ENCODE measurements at places on chromosomes 7 and 10.

GRCh38 chr10:69745698-69746097, 56.0 kb upstream of the COL13A1 start:
- DNase-seq, result no peak

DNA sequence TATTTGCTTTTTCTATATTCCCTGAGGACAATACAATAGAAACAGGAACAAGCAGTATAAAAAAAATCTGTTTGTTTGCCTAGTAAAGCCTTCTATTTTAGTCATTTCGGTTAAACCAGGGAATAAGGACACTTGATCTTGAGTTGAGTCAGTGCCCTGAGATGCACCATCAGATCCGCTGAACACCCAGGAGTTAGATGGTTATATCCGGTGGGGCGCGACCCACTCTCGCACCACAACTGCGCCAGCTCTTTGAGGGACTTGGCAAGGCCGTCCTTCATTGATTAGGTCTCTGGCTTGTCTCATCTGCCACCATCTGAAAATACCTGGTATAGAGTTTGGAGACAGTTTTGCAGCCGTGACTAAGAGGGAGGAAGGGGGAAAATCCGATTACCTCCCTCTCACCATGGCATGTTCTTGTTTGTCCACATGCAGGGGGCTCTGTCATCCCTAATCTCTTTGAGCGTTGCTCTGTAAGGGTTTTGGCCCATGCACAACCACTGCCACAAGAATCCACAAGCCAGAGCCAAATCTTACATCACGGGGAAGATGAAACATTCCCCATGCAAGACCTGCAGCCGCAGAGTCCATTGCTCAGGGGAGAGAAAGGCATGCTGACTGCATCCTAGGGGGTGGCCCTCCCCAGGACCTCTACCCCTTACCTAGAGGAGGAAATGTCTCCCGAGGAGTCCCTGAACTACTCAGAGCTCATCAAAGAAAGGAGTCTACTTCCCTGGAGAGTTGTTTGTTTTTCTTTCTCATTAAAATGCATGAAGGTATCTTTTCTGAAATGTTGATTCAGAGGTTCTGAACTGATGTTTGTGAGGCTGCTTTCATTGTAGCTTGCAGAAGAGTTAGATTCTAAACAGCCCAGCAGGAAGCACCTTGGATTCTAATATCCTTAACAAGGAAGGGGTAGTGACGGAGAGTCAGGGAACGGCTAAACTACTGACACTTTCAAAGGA, 101.6 kb upstream of the FAM171A1 start:
- no peak for DNase-seq

GRCh38 chr10:31272841-31273240, 46.2 kb upstream of the ZEB1 start:
- no peak for DNase-seq

DNA sequence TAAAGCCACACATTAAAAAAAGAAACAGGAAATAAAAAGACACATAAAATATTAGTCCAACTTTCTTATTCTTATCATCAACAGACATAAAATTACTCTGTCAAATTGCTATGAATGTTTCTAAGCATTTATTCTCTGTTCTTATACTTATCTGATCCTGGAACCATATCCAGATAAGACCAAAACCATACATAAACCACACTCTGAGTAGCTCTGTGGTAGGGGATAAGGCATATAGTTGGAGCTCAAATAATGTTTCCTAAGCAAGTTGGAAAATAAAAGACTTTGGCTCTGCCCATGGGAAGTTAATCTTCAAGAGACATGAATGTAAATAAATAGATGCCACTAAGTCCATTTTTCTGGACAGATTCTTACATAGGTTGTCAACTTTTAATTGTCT, 103.1 kb upstream of the PLXDC2 start:
- DNase-seq, result no peak

GRCh38 chr10:15370212-15370855, 755 bp downstream of the FAM171A1 start:
- no peak for DNase-seq

DNA sequence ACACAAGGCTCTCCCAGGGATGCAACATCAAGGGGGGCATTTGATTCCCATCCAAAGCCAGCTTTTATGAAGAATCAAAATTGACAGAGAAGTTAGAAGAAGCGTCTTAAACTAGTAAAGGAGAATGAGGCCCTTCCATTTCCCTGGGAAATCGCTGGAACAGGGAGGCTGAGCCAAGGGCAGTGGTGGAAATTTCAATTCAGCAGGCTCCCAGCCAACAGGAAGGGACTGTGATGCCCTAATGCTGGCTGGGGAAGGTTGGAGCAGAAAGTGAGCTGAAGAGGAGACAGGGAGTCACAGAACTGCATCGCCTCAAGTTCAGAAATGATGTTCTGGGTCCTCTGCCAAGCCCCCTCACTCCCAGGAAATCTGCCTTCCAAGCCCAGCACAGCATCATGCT, 517.3 kb downstream of the GRID1 start:
- DNase-seq, result no peak

DNA sequence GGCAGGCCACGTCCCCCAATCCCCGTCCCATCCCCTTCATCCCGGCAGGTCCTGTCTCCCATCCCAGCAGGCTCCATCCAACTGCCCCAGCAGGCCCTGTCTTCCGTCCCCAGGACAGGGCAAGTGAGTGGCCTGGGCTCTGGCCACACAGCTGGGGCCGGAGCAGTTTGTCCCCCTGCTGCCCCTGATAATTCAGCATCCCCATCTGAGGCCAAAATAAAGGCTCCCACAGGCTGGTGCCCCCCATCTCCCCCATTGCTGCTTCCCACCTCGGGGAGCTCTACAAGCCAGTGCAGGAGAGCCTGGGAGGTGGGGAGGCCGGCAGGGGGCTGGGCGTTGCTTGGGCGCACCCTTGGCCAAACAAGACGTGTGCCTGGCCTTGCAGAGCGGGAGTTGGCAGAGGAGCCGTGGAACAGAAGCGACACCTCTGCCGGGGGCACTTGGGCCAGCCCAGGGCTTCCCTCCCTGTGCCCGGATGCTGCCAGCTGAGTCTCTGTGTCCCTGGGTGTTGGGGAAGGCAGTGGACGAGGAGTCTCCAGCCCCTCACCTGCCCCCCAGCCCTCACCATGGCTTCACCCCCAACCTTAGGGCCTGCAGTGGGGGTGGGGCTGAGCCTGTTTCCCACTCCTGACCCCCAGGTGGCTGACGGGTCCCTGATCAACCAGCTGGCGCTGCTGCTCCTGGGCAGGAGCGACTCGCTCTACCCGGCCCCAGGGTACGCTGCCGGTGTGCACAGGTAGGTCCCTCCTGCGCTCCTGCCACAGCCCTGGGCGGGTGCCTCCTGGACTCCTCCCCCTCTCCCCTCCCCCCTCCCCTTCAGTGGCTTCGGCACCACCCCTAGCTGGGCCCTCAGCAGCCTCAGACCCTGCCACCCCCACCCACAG, 14.0 kb downstream of the AP5Z1 start:
- DNase-seq, result no peak

DNA sequence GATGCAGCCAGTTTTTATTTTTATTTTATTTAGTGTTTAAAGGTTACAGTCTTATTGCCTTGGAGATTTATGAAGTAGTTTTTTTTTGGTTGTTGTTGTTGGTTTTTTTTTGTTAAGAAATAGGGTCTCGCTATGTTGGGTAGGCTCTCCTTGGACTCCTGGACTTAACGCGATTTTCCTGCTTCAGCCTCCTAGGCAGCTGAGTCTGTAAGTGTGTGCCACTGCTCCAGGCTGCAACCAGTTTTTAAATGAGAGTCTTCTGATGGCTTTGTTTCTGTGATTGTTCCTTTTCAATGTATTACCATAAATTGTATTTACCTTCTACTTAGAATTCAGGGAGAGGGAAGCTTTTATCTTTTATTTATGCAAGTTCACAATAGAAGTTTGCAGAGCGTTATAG, 62.8 kb downstream of the BICC1 start:
- DNase-seq, result no peak

DNA sequence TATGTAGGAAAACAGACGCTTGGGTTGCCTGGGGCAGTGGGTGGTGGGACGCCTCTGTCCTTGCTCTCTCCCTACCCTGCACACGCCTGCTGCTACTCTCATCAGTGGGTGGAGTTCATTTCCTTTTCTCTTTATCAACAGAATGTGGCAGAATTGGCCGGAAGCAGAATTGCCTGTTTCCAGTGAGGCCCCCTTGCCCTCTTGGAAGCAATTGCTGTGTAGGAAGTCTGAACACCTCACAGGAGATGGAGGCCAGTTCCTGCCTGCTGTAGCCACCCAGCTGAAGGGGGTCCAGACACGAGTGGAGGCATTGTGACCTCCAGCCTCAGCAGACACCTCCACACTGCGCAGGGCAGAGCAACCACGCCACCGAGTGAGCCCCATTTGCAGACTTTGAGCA, 331.6 kb upstream of the ZNF32 start:
- no peak for DNase-seq

- no peak for DNase-seq
Observed at GRCh38 chr7:41239596-41239995, 463.3 kb downstream of the INHBA start.

GRCh38 chr10:109953766-109954165, 30.5 kb upstream of the XPNPEP1 start:
- DNase-seq, result no peak

GRCh38 chr10:59135275-59135674, 41.2 kb upstream of the PHYHIPL start:
- no peak for DNase-seq

- DNase-seq, result no peak
Observed at GRCh38 chr7:77566421-77566820, 29.3 kb downstream of the PTPN12 start.

DNA sequence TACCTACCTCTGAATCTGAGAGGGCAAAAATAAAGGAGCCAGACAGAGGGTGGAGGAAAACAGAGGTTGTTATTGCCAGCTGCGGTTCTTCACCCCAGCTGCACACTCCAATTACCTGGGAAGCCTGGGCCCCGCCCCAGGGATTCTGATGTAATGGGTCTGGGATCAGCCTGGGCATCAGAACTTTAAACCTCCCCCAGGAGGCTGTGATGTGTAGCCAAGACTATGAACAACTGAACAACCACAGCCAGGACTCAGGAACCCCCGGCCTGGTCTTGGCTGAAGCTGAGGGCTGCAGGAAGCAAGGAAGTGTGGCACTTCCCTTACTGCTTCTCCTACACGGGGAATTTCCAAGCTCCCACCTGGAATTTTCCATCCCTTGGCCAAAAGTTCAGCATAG, 89.3 kb downstream of the HIP1 start:
- no peak for DNase-seq

- no peak for DNase-seq
Observed at GRCh38 chr10:14468023-14468441, 137.3 kb upstream of the FRMD4A start.

GRCh38 chr10:75762431-75762802, 331.0 kb downstream of the LRMDA start:
- DNase-seq, result no peak

DNA sequence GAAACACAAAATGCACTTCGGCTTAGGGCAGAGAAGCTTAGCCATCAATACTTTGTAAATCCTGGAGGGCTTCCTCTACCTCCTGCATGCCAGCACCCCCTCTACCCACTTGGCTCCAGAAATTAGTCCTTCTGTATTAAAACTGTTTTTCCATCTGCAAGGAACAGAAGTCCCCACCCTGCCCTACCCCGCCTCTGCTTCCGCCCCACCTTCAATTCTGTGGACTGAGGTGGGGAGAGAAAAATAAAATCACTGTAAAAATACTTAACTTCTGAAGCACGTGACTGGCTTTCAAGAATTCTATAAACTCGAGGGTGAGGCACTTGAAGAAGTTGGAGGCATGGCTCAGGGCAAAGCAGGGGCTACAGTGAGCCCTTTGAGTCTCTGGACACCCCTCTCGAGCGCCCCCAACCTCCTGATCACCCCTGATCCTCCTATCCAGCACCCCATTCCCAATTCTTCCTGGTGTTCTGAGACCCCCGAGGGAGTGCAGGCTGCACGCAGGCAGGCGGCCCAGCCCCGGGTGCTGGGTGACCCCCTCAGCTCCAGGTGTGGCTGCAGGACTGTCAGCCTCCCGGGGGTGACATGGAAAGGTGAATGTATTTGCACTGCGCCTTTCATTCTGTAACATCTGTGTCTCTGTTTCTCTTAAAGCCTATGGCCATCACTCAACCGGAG, 7.3 kb upstream of the KIAA1217 start:
- no peak for DNase-seq

DNA sequence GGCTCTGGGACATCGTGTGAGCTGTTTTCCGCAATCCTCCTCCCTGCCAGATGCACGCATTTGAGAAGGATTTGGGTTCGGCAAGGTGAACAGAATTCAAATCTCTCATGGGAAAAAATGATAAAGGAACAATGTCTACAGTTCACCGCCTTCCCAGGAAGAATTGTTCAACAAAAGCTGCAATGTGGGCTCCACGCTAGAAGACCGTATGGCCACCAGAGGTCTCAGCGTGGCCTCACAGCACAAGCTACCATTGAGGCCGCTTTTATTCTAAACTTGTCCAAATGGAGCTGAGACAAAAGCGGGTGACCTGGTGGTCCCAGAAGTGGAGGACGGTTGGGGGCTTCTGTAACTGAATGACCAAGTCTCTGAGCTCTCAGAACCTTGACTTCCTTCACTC, 733.1 kb downstream of the PARD3 start:
- no peak for DNase-seq

Data from stimulated activated CD4-positive, alpha-beta T cell treated with anti-CD3 and anti-CD28 coated beads, Interleukin-12 subunit alpha, Interleukin-12 subunit beta, amount 100 ng/mL, for 48 hours (primary cell).